ENCODE measurements at places on chromosomes 1 and 21.

- no peak for DNase-seq
Measured at GRCh38 chr21:39908265-39908923, 41.2 kb downstream of the PCP4 start.

GRCh38 chr1:206496131-206496793 is 11.1 kb upstream of the RASSF5 start:
- no peak for DNase-seq

- no peak for DNase-seq
Measured at GRCh38 chr21:15695241-15695640, 34.5 kb upstream of the USP25 start.

GRCh38 chr1:58964428-58964827 is 180.6 kb upstream of the JUN start:
- no peak for DNase-seq

DNA sequence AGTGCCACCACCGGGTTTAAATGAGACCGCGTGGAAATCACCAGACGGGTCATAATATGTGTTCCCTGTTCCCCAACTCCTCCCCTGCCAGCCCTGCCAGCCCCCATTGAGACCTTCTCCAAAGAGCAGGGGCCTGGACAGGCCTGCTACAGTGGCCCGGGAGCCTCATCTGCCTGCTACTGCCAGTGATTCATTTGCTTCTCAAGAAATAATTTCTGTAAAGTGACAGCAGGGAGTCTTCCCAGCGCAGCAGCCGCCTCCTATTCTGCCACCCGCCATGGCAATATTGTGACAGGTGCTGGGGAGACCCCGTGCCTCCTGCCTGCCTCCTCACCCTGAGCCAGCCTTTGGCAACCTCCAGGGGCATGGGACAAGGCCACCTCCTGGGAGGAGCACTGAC is 8.9 kb downstream of the IFFO2 start:
- DNase-seq, result no peak
